ENCODE measurements at places on chromosomes 12 and 14. TPM values are rescaled to one million over a fixed set of nuclear protein-coding genes. Genes with fewer than 3 reads are reported as not detected.

DNA sequence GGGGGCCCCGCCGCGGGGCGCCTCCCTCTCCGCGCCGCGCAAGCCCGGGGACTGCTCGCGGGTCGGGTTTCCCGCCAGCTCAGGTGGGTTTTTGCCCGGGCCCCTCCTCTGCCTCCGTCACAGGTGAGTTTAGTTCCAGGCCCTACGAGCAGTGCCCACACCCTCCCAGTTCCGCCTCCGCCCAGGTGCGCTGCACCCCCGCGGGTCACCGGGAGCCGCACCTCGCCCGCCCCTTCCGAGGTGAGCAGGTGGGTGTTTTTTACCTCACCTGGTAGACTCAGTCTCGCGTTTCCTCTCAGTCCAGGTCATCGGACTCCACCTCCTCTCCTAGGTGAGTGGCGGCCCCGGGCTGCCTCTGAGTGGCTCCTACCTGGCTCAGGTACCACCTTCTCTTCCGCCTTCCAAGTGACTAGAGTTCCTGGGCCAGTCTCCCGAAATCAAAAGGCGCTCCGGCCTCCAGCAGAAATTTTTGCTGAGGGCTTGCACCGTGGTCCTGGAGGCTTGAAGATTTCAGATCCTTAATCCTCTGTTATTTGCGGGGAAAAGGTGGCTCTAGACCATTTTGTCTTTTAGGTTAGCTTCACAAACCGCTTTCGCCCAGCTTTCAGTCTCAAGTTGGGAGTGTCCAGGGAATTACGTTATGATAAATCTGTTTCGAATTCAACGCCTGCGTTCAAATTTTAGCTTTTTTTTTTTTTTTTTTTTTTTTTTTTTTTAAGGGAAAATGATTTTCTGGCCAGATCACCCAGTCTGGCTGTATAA, at the start of gene TMEM30B:
Gene TMEM30B (minus strand): TSS at position 153 of the 762 bp plus-strand sequence. CDS start 191 bp downstream, outside the sequence.
- DNase-seq, result no peak

GRCh38 chr12:121124402-121125109, 8.1 kb upstream of the P2RX7 start:
- peak; percentile 93 for DNase-seq

GRCh38 chr12:57727758-57728395, 10.7 kb downstream of the AGAP2 start:
- no peak for DNase-seq

GRCh38 chr14:33352821-33353220, 414.1 kb downstream of the NPAS3 start:
- DNase-seq, result no peak

DNA sequence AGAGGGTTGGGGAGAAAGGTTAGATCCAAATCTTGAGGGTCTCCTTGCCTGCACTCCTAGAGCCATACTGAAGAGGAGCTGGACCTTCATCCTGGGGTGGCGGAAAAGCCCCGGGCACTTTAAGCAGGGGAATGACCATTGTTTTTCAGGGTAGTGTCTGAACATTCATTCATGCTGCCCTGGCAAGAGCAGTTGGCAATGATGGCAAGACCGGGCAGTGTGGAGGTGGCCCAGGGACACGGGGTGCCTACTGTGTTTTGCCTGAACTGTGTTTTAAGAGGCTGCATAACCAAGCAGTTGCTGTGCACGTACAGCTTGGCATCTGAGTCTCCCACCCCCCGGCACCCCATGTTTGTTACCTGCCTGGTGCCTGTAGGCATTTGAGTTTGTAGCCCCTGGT, 14.7 kb downstream of the TPCN1 start:
- DNase-seq, result no peak

GRCh38 chr14:85752175-85752574, 222.2 kb downstream of the FLRT2 start:
- DNase-seq, result peak; percentile 12

GRCh38 chr14:103204852-103205540, 81.7 kb downstream of the TNFAIP2 start:
- DNase-seq, result peak; percentile 31

DNA sequence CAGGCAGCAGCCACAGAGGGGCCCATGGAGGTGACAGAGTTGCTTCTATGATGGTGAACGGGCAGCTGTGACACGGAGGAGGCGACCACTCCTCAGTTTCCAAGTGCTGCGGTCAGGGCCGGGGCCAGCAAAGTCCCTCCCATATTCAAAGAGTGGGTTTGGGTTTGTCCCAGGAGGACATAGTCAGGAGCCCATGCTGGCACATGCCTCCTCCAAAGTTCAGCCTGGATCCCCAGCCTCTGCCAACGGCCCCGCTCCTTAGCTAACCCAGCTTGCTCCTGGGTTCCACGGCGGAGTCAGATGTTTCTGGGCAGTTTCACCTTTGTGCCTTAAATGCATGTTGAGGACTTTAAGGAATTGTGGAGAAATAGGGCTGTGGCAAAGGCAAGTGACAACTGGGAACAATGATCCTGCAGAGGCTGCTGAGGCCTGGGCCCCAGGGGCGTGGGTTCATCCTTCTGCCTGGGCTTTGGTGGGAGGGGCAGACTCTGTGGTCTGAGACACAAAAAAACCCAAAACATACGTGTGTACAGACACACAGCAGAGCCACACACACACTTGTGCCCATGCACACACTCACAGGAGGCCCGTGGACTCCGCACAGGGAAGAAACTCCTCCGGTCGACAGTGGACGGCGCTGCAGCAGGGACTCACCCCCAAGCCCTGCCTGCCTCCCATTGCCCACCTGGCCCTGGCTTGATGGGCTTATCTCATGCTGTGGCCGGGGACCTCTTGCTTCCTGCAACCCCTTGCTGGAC, 399.4 kb downstream of the TMEM121 start:
- DNase-seq, result no peak

GRCh38 chr12:20549108-20549719, 145.9 kb upstream of the SLCO1C1 start:
- peak; percentile 21 for DNase-seq

GRCh38 chr12:117023998-117024960, 74.9 kb downstream of the TESC start:
- DNase-seq, result no peak

MFAP5 gene
- 9.0 TPM for total RNA-seq

HOXC12 gene
- total RNA-seq, result not detected

SMOC1 gene
- not detected for total RNA-seq

BEST3 gene
- not detected for total RNA-seq

RIPK3 gene
- total RNA-seq, result 0.33 TPM
